ENCODE measurements at places on chromosomes 2 and 18. TPM values are rescaled to one million over a fixed set of nuclear protein-coding genes. Genes with fewer than 3 reads are reported as not detected.

UGT1A9 gene
- total RNA-seq: not detected

FAM228B gene
- total RNA-seq: 28.4 TPM

SULT1C3 gene
- not detected for total RNA-seq

DNA sequence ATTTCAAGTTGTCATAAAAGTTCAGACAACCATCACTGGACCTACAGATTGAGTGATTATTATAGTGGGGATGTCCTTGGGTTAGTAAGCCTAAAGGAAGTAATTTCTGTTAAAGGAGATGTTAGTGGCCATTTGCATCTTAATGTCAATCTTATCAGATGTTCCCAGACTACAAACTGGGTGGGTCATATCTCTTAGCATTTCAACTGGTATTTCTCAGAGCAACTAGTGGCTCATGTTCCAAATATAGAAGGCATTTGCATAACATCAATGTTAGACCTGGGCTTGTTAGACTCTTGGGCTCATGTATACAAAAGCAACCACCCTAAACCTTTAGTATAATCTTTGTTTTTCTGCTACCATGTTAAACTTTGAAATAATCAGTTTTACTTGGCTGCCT, 17.9 kb downstream of the PLEKHA3 start:
- no peak for DNase-seq

DNA sequence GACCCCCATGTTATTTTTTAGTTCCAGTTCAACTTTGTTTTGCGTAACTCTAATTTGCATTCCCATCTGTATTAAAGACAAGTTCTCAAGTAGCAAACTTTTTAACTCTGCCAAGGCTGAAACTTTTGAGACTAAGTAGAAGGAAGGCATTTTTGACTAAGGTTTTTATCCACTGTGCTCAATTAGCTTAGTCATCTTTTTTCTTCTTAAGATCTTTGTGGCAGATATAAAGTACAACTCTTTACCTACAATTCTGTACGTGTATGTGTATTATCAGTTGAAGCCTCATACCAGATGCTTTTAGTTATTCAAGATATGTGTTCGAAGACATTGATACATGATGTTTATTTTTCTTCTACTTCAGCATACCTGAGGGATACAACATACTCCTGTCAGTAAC, 41.6 kb downstream of the CREB1 start:
- no peak for DNase-seq

- DNase-seq: peak; percentile 33
Measured at GRCh38 chr2:236603361-236604015, 33.9 kb downstream of the ACKR3 start.

FBXO41 gene
- total RNA-seq: 2.1 TPM

DNA sequence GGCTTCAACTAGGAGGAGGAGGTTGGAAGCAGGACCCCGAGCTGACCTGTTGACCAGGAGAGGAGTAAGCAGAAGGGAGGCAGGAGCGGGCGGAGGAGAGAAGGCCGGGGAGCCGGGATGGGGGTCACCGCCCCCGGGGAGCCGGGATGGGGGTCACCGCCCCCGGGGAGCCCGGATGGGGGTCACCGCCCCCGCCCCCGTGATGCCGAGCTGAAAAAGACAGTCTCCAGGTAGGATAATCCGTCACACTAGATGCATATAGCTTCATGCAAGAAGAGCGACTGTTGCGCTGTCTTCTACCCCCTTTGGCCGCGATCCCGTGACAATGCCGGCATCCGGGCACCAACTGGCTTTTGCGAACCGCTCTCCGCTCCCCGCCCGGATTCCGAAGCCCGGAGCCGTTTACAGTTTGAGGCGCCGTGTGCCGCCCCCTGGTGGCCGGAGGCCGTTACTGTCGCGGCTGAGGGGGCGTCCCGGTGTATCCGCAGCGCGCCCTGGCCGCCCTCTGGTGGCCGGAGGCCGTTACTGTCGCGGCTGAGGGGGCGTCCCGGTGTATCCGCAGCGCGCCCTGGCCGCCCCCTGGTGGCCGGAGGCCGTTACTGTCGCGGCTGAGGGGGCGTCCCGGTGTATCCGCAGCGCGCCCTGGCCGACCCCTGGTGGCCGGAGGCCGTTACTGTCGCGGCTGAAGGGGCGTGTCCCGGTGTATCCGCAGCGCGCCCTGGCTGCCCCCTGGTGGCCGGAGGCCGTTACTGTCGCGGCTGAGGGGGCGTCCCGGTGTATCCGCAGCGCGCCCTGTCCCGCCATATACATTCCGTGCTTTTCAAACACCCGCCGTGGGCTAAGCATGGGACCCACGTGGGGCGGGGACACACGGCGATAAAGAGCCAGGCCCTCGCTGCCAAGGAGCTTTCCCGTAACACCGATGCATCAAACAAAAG, 89.6 kb downstream of the ACTR3 start:
- no peak for DNase-seq

- DNase-seq: no peak
Measured at GRCh38 chr18:50935493-50936191, 32.2 kb upstream of the ELAC1 start.

DNA sequence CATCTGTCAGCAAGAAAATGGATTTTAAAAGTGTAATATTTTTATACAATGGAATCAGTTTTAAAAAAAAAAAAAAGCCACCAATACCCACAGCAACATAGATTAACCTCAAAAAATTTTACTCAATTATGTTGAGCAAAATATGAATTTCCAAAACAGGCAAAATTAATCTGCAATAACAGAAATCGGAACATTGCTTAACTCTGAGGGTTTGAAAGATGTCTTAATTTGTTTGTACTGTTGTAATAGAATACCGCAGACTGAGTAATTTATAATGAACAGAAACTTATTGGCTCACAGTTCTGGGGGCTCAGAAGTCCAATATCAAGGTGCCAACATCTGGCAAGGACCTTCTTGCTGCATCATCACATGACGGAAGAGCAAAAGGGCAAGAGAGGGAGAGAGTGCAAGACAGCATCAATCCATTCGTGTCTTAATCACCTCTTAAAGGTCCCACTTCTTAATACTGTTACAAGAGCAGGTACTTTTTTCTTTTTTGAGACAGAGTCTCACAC, 31.8 kb upstream of the TNFAIP6 start:
- DNase-seq: no peak

SLC9A4 gene
- total RNA-seq: not detected

COL5A2 gene
- total RNA-seq: 29.8 TPM

MC5R gene
- total RNA-seq: not detected

ST6GAL2 gene
- total RNA-seq: 2.5 TPM

DNA sequence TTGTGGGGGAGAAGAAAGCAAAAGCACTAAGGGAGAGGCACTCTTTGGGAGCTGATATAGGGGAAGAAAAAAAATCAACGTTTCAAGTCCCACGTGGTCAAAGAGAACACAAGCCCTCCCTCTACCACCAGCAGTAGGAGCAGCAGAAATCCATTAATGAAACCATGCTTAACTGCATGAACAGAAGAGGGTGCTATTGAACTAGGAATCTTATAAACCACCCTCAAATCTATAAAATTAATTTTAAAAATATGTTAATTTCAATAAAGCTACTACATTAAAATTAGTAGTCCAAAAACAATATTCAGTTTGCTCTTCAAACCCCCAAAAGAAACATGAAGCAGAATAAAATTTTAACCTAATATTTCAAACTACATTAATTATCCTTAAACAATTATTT, 147.8 kb downstream of the TMEM18 start:
- no peak for DNase-seq

DNA sequence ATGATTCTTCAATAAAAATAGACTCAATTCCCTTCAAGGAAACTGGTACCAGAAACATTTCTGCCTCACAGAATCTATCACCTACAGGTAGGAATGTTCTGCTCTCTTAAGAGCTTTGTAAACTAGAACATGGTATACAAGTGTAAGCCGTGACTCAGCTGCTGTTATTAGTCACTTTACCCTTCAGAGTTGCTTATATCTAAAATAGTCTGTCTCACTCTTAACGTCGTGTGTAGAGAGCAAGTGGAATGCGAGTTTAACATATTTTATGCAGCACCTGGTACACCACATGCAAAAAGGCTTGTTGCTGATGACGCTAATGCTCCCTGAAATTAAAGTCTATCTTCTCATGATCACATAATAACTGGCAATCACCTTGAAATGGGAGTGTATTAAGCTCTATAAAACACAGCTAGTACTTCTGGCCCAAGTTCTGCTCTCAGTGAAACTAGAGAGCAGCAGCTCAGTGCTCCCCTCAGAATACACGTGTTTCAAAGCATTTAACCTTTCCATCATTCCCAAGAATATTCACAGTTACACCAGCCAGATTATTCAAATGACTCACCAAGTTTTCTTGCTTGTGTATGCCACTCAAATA, 420.0 kb downstream of the ZEB2 start:
- no peak for DNase-seq

EVA1A gene
- 41.9 TPM for total RNA-seq

DNA sequence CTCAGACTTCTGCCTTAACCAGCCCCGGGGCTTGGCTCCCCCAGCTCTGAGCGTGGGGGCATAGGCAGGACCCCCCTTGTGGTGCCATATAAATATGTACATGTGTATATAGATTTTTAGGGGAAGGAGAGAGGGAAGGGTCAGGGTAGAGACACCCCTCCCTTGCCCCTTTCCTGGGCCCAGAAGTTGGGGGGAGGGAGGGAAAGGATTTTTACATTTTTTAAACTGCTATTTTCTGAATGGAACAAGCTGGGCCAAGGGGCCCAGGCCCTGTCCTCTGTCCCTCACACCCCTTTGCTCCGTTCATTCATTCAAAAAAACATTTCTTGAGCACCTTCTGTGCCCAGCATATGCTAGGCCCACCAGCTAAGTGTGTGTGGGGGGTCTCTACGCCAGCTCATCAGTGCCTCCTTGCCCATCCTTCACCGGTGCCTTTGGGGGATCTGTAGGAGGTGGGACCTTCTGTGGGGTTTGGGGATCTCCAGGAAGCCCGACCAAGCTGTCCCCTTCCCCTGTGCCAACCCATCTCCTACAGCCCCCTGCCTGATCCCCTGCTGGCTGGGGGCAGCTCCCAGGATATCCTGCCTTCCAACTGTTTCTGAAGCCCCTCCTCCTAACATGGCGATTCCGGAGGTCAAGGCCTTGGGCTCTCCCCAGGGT, 5.5 kb downstream of the CTDSP1 start:
- DNase-seq: no peak

DNA sequence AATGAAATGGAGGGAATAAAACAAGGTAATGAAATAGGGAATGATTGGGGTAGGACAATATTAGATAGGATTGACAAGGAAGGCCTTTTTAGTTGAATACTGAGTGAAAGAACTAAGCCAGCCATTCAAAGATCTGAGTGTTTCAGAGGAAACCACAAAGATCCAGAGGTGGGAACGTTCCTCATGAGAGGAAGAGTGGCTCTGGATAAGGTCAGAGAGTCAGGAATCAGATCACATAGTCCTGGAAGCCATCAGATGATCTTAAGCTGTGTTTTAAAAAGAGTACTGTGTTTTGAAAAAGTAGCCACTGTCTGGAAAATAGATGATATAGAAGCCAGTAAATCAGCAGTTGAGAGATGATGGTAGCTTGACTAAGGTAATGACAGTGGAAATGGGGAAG, 11.8 kb downstream of the TTLL4 start:
- DNase-seq: no peak

GRCh38 chr2:45750484-45750883, 99.0 kb downstream of the PRKCE start:
- no peak for DNase-seq

SKA1 gene
- 0.52 TPM for total RNA-seq

GRCh38 chr2:105425936-105426625, 27.2 kb upstream of the FHL2 start:
- DNase-seq: no peak

DNA sequence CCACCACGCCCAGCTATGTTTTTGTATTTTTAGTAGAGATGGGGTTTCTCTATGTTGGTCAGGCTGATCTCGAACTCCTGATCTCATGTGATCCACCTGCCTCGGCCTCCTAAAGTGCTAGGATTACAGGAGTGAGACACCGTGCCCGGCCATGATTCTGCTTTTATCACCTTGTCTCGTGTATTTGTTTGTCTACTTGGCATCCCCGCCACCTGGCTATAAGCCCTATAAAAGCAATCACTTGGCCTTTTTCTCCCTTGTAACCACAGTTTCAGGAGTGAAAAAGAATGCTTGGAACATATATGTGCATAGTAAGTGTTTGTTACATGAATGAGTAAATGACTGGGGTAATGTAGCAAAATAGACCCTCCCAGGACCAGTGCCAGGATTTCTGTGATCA, 77.5 kb upstream of the PAPOLG start:
- no peak for DNase-seq

GLS gene
- total RNA-seq: 209 TPM

NYAP2 gene
- 0.93 TPM for total RNA-seq

GRCh38 chr18:48896875-48897511, 53.8 kb downstream of the SMAD7 start:
- peak; percentile 88 for DNase-seq

DNA sequence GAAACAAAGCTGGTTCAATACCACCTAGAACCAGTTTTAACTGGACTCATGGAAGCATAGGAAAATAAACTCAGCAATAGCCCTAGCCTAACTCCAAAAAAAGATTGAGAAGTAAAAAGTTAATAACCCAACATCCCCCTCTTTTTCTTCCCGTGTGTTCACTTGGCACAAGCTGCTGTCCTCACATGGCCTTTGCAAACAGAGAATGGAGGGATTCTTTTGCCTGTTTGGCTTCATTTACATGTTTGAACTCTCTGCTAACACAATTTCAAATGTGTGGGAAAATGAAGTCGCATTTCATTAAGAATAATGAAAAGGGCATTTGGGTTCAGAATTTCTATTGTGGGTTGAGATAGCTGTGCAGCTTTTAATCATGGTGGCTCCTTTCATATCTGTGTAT, 589.2 kb upstream of the LRRTM1 start:
- DNase-seq: no peak

GNAL gene
- 4.3 TPM for total RNA-seq

Measured in upper lobe of right lung (tissue), 1 donor.